ENCODE measurements at places on chromosomes 13 and 19.

DNA sequence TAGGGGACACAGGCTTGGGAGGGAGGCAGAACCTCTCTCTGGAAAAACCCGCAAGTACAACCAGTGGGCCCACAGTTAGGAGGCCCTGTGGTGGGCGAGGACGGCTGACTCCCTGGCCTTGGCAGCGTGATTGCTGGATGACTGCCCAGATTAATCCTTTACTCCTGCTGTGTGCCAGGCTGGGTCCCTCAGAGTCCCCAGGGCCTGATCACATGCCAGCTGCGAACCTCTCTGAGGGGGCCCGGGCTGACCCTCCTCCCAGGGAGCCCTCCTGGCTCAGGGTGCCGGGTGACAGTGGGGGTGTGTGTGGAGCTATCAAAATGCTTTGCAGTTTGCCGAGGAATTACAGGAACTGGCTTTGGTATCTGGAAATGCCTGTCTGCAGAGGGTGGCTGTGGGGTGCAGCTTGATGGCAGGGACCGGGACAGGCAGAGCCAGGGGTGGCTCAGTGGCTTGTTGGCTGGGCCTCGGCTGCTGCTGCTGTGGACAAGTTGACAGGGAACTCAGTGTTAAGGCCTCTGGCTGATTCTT, 48.9 kb downstream of the DNM2 start:
- DNase-seq, result no peak

- DNase-seq, result no peak
Measured at GRCh38 chr19:56174550-56174949, 1.3 kb upstream of the GALP start.

DNA sequence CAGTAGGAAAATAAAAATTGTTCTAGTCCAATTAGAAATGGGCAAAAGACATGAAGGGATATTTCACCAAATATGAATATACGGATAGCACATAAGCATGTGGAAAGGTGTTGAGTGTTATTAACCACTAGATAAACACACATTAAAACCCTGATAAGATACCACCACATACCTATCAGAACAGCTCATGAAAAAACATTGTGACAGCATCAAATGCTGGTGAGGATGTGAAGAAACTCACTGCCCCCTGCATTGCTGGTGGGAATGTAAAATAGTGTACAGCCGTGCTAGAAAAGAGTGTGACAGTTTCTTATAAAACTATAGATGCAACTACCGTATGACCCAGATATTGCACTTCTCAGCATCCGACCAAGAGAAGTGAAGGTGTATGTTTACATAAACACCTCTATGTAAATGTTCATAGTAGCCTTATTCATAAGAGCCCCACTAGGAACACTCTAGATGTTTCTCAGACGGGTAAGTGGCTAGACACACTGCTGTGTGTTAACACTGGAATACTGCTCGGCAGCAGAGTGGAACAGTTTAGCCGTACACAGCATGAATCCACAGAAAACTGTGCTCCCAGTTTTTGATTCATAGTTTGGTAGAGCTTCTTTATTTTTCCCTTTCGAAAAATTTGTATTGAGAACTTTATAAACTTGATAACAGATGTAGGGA, 321.1 kb downstream of the MYO16 start:
- no peak for DNase-seq

DNA sequence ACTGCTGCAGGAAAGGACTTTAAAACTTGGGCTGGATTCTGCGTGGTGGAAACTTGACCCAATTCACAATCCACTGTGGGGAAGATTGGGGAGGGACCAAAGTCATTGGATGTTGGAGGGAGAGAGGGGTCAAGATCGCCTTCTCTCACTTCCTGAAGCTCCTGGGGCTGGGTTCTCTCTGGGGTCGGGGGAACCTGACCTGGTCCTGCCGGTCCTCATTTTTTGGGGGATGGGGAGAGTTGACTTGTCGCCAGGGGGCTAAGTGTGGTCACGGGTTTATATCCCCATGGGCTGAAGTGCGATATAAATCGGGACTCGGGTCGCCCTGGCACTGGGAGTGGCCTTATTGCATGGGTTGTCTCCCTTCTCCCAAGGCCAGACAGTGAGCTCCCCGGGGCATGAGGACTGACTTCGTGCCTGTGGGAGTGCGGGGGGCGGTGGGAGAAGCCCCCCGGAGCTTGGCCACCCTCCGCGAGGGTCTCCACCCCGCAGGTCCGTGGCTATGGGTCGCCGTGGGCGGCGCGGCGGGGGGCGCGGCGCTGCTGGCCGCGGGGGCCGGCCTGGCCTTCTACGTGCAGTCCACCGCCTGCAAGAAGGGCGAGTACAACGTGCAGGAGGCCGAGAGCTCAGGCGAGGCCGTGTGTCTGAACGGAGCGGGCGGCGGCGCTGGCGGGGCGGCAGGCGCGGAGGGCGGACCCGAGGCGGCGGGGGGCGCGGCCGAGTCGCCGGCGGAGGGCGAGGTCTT, 6.3 kb downstream of the ICAM5 start:
- peak; percentile 61 for DNase-seq

GRCh38 chr13:33262062-33262487, 23.5 kb downstream of the STARD13 start:
- peak; percentile 16 for DNase-seq

Data from WTC11 (cell line).